Stimulated activated CD4-positive, alpha-beta T cell treated with anti-CD3 and anti-CD28 coated beads, Interleukin-12 subunit alpha, Interleukin-12 subunit beta, amount 100 ng/mL, for 4 hours (primary cell): ENCODE measurements at places on chromosomes 4 and X.
A peak's percentile ranks its signal among the peaks of the same experiment; 100 is the strongest.

DNA sequence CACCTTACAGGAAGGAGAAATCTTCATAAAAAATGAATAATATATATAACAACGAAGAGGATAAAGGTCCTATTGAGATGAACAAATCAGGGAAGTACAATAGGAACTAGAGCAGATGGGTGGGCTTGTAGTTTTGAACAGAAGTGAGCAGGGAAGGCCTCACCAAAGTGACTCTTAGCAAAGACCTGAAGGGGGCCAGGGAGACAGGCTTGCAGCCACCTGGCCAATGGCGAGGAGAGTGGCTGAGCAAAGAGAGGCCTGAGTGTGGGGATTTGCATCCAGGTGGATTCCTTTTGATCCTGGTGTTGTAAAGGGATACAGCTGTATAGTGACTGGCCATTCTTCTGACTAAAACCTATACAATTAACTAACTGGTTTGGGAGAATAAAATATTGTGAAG lies 354.1 kb downstream of the CAMK2D start:
- DNase-seq, result no peak

DNA sequence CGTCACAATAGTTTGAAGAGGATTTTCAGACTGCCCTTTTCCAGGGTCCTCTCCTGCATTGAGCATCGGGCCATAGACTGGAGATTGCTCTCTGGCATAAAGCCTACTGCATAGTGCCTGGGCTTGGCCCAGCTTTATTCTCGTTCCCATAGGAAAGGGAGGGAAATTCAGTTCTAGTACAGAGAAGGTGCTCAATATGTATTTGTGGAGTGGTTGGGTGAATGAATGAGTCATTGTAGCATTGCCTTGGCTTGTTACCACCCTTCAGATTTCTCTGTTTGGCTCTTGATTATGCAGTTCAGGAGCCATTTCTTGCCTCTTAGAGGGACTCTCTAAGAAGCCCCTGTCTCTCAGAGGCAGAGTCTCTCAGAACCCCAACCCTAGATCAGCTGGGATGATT lies 2.6 kb downstream of the TMEM35A start:
- no peak for DNase-seq

GRCh38 chrX:153853180-153853901 lies 23.0 kb upstream of the PDZD4 start:
- no peak for DNase-seq

DNA sequence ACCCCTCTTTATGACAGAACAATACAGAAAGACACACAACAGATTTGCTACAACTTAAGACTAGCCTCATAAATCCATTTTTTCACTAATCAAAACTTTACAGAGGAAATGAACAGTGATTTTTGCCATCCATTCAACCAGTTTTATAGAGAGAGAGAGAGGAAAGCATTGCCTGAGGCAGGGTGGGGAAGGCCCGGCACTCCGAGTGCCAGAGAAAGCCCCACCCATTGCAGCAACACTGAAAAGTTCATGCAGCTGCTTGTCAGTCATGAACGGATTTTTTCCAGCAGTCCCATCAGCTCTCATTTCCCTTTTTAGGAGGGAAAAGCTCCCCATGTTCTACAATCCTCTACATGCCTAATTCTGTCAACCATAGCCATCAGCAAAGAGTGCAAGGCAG lies 236.9 kb downstream of the CHIC1 start:
- no peak for DNase-seq

DNA sequence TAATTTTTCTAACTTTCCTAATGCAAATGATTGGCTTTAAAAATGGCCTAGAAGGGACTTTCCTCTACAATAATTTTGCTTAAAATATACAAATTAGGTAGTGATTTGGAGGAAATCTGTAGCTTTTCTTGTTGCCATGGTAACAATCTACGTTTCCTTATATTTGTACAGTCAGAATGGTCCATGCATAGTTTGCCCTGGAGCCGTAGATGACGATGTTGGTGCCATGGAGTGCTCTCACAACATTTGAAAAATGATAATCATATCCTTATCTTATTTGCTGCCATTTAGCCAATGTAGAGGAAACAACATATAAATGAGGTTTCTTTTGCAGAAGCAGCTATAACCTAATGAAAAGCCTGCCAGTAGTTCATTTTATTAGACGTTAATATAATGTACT lies 89.0 kb upstream of the NMU start:
- no peak for DNase-seq

- no peak for DNase-seq
These were observed 111.2 kb upstream of the PLS3 start for GRCh38 chrX:115449742-115450141.

DNA sequence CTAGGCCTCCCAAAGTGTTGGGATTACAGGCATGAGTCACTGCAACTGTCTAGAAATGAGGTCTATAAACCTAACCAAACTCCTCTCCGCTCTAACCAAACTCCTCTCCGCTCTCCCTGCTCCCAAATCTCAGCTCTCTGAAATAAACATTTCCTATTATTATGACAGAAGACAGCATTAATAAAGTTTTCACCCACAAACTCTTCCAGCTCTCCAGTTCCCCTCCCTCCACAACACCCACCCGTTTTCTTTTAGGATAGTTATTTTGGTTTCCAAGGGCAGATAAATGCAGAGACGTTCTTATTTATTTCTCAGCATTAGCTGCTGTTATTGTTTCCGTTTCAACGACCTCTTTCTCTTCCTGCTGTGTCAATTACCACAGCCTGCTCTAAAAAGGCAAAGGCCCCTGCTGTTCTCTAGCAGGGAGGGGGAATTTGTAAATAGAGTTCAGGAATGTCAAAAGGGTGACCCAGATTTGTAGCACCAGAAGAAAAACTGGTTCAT lies 13.3 kb upstream of the SCD5 start:
- DNase-seq, result no peak

DNA sequence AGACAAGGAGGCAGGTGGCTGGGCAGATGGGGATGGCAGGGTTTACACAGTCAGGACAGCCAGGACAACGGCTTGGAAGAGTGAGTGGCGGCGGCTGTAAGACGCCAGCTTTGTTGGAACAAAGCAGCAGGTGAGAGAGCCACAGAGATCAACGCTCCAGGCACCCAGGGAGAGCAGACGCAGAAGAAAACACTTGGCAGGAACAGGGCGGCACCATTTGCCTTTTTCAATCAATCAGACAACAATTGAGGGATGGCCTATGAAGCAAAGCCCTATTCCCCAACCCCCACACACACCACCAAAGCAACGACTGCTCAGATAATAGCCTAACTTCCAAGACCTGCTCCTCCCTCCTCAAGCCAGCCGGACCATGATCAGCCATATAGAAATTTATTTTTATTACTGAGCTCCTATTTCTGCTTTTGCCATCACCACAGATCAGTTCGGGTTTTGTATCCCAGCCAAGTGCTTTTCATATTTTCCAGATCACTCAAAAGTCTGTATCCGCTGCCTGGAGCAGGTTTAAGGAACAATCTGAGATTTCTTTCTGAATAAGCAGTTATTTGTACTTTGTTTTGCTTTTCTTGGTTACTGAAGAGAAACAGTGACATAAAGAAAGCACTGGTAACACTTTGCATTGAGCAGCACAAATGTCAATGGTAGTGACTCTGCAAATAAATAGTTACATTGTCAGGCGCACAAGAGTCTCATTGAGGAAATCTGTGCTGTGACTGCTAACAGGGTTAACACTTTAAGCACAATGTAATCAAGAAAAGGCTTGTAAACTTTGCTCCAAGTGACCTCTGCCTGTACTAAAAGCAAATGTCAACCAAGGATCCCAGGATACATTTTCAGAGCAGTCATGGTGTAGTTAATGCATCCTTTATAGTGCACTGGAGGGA lies 81.8 kb upstream of the RBPJ start:
- DNase-seq, result no peak

- DNase-seq, result no peak
These were observed 110.3 kb downstream of the AREG start for GRCh38 chr4:74555231-74555630.

- no peak for DNase-seq
These were observed 30.9 kb upstream of the INTS6L start for GRCh38 chrX:135489542-135489941.

GRCh38 chrX:70292788-70293187 lies 2.9 kb downstream of the KIF4A start:
- no peak for DNase-seq

DNA sequence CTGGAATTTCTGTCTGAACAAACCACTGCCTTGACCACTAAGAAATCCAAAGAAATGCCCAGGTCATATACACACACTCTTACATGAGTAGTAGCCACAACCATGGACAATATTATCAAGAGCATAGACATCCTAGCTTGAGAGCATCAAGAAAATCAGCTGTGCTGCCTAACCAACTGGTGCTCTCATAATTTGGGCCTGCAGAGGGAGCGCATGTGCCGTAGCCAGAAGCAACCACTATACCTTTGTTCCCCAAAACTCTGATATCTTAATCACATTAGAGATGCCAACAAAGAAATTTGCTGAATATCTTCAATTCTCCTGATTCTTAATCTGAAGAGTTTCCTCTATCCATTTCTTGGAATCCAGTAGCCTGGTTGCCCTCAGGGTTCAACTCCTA lies 163.6 kb downstream of the ZNF674 start:
- DNase-seq, result peak; percentile 23

DNA sequence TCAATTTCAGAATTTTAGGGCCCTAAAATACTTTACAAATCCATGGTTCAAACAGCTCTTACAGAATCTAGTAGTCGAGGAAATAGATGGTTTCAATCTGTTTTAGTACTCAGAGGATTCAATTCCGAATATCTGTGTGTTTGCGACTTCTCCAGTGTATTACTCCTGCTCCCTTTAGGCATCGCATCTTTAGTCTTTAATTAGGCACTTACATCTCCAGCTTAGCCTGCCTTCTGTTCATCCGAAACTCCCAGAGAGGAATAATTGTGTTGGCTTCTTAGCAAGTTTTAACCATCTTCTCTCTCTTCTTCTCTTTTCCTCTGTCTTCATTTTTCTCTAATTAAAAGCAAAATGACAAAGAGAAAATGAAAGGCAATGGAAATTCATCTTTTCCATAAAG lies 1901.3 kb upstream of the TENM3 start:
- no peak for DNase-seq

DNA sequence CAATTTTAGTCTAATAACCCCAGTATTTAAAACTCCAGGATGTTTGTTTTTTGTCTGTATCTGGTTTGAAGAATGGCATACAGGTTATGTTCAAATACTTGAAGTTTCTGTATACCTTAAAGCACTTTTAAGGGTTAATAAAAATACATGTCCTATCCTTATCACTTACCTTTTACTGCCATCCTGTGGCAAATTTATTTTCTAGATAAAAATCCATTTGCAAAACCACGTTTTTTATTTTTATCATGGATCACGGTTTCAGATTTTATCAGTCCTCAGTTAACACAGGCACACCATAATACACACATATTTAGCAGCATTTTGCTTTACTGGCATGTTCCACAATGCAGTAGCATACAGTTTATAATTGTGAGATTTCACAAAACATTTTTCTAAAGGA lies 113.3 kb upstream of the H2AZ1 start:
- no peak for DNase-seq

GRCh38 chrX:72276478-72276953 lies 532 bp downstream of the RPS4X start:
- no peak for DNase-seq

GRCh38 chrX:154516656-154517100 lies 646 bp upstream of the FAM3A start:
- no peak for DNase-seq

- DNase-seq, result no peak
These were observed 1.4 kb downstream of the CXCR3 start for GRCh38 chrX:71616672-71617529.

- no peak for DNase-seq
These were observed 824 bp downstream of the LRPAP1 start for GRCh38 chr4:3531318-3531878.

GRCh38 chrX:38036466-38036865 lies 30.1 kb downstream of the SYTL5 start:
- no peak for DNase-seq

DNA sequence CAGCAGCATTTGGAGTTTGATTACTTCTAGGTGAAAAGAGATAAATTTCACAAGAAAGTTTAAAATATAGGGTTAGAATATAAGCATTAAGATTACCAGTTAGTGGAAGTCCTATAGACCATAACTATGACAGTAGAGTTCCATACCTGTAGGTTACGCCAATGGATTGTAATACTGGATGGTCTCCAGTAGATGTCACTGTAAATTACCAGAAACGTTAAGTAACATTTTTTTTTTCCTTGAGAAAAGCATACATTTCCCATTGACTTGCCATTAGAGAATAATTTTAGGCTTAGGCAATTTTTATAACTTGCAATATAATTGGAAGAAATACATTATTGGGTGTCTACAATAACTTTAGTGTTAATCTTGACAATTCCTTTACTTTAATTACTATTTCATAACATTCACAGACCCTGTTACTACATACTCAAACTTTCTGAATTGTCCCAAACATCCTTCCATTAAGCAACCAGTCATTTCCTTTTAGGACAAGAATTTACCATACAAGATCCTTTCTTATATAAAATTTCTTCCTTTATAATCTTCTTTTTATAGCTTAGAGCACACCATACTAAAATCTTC lies 304.1 kb upstream of the TECRL start:
- no peak for DNase-seq
